ENCODE measurements at places on chromosomes 12 and 14.

- H3K4me3 ChIP-seq, result no peak overlapping the region
- H3K27me3 ChIP-seq, result peaks cover 17% of the 10 kb centered on the region
- DNase-seq, result no peak
- no peak overlapping the region for H3K27ac ChIP-seq
- H3K36me3 ChIP-seq, result no peaks in the 10 kb centered on the region
Observed at GRCh38 chr12:10395390-10395998, 5.7 kb upstream of the KLRK1 start.

DNA sequence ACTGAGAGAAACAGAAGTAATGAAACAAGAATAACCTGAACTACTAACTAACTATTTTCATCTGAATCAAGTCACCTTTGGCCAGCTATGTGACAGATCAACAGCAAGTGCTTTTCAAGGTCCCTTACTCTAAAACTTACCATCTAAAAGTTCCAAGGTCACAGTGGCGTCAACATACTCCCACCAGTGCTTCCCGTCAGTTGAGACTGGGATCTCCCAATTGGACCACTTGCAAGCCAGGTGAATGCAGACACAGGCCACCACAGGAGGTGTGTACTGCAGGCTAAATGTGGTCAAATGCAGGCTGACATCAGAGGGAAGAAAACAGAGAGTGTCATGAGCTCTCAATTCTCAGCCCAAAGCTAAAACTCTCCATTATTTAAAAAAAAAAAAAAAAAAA, 13.8 kb upstream of the KANSL2 start:
- no peak for DNase-seq
- no peaks in the 10 kb centered on the region for H3K27me3 ChIP-seq
- no peak overlapping the region for H3K4me3 ChIP-seq
- H3K27ac ChIP-seq, result no peak overlapping the region

- H3K4me1 ChIP-seq, result peaks cover 12% of the 10 kb centered on the region
- no peak overlapping the region for H3K27ac ChIP-seq
Observed at GRCh38 chr14:63992858-63993257, 140.1 kb downstream of the SYNE2 start.

- peaks cover 20% of the 10 kb centered on the region for H3K36me3 ChIP-seq
- H3K4me1 ChIP-seq, result peaks cover 2% of the 10 kb centered on the region
- H3K27ac ChIP-seq, result no peak overlapping the region
Observed at GRCh38 chr12:19517583-19517982, 78.3 kb downstream of the AEBP2 start.

- H3K4me3 ChIP-seq, result no peak overlapping the region
- H3K27ac ChIP-seq, result no peak overlapping the region
Observed at GRCh38 chr12:131051155-131051473, 97.4 kb downstream of the ADGRD1 start.

DNA sequence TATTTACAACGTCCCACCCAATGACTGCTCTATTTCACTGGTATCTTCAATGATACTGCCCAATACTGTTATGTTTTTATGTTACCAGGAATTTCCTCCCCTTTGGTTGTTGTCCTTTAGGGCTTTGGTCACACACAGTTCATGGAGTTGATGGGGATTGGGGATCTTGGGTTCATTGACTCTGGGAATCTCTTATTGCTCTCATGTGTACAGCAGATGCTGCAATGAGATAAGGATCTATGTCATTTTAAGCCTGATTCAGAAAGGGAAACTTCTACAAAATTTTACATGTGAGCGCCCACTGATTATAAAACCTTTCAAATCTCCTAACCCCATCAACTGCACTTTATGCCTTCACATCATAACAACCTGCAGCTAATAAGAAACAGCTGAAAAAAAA, 67.2 kb downstream of the FAR2 start:
- DNase-seq, result no peak
- no peaks in the 10 kb centered on the region for H3K27me3 ChIP-seq
- no peaks in the 10 kb centered on the region for H3K36me3 ChIP-seq
- H3K4me1 ChIP-seq, result no peaks in the 10 kb centered on the region

DNA sequence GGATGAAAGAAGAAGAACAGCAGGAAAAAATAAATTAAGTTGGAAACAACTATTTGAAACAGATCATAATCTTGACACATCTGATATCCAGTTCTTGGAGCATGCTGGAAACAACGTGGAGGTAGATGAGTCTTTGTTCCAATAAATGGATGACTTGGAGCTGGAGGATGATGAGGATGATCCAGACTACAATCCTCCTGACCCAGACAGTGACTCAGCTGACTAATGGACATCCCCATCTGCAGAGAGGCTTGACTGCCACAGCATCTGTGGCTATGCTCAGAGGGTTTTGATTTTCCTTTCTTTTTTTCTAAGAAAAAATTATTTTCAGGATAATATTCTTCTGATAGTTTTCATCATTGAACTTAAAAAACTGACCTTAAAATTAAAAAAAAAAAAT, 6.2 kb upstream of the ZDHHC17 start:
- no peak overlapping the region for H3K4me3 ChIP-seq
- H3K27me3 ChIP-seq, result no peaks in the 10 kb centered on the region
- no peak for DNase-seq
- no peaks in the 10 kb centered on the region for H3K36me3 ChIP-seq
- H3K4me1 ChIP-seq, result peaks cover under 1% of the 10 kb centered on the region
- H3K27ac ChIP-seq, result no peak overlapping the region

DNA sequence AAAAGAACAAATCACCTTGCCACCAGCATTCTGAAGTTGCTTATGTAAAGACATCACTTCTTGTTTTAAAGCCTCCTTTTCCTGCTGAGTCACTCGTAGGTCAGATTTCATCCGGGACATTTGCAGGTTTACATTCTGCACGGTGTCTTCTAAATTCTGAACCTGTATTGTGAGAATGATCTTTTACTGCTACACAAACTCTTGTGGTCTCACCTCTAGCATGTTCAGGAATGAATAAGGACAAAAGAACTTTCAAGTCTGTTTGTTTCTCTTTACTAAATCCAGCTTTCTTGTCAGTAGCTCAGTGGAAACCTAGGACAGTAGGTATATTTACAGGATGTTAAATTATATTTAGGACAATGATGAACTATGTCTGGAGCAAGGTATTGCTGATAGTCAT, 73.5 kb upstream of the SAV1 start:
- H3K27ac ChIP-seq, result peak overlapping the region; percentile 64
- peak; percentile 38 for DNase-seq

DNA sequence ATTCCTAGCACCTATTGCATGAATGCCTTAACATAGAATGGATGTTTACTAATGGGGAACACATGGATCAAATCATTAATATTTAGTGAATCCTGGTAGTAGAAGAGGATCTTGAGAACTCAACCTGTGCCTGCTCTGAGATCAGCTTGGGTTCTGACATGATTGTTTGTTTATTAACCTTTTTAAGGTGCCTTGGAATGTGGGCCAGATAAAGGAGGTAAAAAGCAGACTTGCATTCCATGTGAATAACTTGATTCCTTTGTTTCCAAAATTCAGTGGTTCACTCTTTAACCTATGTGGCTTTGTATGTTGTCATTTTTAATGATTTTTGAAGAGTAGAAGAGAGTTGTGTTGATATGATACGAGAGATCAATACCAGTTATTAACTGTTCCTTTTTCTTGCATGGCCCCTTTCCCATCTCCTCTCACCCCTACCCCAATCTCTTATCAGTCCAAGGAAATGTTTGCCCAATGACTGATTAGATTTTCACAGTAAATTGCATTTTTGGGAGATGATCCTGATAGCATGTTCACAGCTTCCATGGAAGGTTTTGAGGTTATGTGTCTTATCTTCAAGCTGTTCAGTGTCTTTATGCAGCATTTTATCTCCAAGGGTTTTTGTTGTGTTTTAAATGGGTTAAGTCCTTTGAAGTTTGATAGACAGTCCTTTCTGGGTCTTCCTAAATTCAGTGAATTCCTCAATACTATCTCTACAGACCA, 193.7 kb upstream of the FRMD6 start:
- peaks cover 2% of the 10 kb centered on the region for H3K27me3 ChIP-seq
- H3K36me3 ChIP-seq, result no peaks in the 10 kb centered on the region
- no peak for DNase-seq
- H3K27ac ChIP-seq, result no peak overlapping the region

- H3K27me3 ChIP-seq, result peaks cover 2% of the 10 kb centered on the region
- H3K4me1 ChIP-seq, result no peaks in the 10 kb centered on the region
- H3K27ac ChIP-seq, result no peak overlapping the region
- DNase-seq, result peak; percentile 10
- H3K36me3 ChIP-seq, result no peaks in the 10 kb centered on the region
Observed at GRCh38 chr12:119115296-119115905, 63.3 kb upstream of the HSPB8 start.

Measured in activated CD4-positive, alpha-beta memory T cell treated with anti-CD3 and anti-CD28 coated beads for 36 hours (primary cell).